ENCODE measurements at places on chromosomes 6 and 20.

DNA sequence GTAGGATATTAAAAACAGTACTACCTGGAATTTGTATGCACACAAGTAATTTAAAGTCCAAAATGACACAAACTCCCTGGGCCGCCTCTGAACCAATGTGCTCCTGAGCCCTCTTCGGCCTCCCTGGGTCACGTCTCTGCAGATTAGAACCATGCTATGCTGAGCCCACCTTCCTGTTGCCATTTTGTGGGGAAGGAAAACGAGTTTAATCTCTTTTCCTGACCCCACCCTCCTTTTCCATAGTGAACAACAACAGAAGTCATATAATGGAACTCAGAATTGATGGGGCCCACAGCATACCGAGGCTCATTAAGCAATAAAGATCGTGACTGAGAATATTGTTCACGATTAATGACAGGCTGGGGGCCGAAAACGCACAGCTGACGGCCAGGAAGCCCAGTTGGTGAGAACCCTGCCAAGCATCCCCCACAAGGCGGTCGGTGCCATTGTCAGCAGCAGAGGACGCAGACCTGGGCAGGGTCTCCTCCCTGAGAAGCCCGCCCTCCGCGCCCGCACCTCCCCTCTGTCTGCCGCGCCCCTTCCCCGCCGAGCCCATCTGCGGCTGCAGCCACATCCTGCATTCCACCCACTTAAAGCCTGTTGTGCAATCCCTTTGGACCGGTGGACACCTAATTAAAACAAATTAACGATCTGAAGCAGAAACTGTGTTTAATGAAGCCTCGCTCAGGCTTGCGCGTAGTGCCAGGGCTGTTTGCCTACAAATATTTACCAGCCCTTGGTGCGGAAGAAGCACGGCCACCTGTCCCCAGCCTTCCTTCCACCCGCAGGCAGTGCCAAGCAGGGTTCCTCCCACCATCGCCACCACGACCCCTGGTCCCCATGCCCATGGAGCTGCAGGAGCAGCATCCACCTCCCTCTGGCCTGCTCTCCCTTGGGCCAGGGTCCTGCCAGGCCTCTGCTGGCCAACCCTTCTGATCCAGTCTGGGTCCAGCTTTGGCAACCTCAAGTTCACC is 68.1 kb downstream of the DLL1 start:
- DNase-seq = no peak

GRCh38 chr20:16666272-16666671 is 63.6 kb upstream of the SNRPB2 start:
- no peak for DNase-seq

GRCh38 chr20:54017846-54018245 is 52.5 kb downstream of the BCAS1 start:
- no peak for DNase-seq

- DNase-seq = no peak
These were observed 91.3 kb upstream of the TNFAIP3 start for GRCh38 chr6:137775720-137776119.

DNA sequence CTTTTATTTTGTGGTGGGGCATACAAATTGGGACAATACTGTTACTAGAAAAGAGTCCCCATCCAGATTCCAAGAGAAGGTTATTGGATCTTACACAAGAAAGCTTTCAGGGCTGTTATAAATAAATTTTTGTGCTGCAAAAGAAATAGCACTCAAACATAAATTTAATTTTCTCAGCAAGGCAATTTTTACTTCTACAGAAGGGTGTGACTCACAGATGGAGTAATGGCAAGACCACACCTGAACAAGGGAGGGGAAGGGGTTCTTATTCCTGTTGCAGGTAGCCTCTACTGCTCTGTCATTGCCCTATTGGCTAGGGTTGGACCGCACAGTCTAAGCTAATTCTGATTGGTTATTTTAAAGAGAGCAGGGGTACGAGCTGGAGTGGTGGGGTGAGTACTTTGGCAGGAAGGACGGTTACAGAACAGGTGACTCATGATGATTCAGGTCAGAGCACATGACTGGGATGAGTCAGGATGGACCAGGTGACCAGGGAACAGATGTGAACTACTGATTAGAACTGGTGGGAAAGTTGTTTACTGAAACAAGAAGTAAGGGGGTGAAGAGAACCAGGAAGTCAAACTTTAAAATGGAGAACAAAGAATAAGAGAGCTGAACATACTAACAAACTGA is 41.1 kb downstream of the CNR1 start:
- DNase-seq = no peak

DNA sequence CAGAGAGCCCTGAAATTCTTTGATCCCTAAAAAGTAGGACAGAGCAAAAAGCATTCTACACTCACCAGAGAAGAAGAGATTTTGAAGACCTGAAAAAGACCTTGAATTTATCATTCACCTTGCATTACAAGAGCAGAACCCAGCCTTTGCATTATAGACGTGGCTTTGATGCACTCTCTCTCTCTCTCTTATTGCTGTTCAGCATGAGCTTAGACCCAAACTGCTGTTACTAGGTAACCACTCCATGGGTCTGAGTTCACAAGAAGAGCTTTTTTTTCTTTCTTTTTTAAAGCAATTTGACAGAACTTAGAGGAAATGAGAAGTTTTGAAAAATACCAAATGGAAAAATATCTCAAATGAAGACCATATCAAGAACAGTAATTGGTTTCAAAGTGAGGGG is 44.4 kb downstream of the COL9A1 start:
- no peak for DNase-seq

GRCh38 chr6:167993169-167993568 is 4.3 kb upstream of the KIF25 start:
- DNase-seq = no peak

DNA sequence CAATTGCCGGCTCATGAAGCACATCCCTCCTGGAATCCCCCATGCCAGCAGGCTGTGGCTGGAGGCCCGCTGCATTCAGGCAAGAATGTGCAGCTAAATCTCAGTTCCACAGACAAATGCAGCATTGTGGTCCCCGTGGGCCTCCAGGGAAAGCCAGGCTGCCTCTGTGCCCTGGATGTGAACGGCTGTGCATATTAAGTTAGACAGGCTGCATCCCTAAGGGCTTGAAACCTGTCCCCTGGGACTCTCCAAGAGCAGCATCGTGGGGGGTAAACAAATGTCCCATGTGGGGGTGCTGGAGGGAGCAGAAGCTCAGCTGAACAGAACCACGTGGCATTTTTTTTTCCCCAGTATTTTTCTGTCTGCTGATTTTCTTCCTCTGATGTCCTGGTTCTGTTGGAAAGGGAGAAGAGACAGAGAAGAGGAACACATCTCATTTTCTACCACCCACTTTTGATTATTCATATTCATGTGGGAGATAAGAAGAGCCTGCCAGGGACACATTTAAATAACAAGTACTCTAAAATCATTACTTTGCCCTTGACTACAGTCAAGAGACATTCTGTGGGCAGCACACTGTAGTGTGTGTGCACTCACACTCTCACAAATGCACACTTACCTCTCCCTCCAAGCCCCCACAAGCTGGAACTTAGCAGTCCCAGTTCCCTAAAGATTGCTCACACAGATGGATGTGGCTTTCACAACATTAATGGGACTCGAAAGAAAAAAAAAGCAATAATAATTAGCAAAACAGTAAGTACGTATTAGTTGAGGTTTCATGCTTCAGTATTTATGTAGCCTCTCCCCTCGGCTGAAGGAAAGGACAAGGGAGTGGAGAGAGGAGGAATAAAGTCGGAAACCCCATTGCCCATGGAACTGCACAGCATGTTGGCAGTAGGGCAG is 16.9 kb downstream of the GFOD1 start:
- DNase-seq = no peak

GRCh38 chr20:46142124-46142523 is 24.0 kb downstream of the CD40 start:
- no peak for DNase-seq

GRCh38 chr6:96862560-96862959 is 25.3 kb upstream of the GPR63 start:
- no peak for DNase-seq

DNA sequence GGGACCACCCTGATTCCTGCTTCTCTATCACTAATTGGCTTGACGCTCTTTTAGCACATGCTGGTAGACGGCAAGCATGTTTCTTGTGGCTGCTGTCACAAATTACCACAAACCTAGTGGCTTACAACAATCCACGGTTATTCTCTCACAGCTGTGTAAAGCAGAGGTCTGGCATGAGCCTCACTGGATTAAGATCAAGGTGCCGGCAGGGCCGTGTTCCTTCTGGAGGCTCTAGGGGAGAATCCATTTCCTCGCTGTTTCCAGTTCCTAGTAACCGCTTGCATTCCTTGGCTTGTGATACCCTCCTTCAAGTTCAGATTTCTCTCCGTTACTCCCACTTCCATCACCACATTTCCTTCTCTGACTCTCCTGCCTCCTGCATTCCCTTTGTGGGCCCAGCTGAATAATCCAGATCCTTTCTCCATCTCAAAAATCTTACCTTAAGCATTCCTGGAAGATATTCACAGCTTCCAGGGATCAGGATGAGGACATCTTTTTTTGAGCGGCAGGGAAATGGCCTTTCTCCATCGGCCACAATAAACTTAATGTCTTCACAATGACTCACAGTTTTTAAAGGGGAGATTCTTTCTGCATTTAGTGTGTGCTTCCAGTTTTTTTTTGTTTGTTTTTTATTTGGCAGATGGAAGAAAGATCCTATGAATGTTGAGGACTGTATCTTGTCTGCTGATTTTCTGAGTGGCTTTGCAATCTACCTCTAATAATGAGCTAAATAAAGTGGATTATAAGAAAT is 39.9 kb downstream of the BMP6 start:
- DNase-seq = no peak

All from stimulated activated CD4-positive, alpha-beta T cell treated with anti-CD3 and anti-CD28 coated beads, Interleukin-12 subunit alpha, Interleukin-12 subunit beta, amount 100 ng/mL, for 48 hours (primary cell).